ENCODE measurements at places on chromosomes 7 and 10. TPM values are rescaled to one million over a fixed set of nuclear protein-coding genes. Genes with fewer than 3 reads are reported as not detected.

DNA sequence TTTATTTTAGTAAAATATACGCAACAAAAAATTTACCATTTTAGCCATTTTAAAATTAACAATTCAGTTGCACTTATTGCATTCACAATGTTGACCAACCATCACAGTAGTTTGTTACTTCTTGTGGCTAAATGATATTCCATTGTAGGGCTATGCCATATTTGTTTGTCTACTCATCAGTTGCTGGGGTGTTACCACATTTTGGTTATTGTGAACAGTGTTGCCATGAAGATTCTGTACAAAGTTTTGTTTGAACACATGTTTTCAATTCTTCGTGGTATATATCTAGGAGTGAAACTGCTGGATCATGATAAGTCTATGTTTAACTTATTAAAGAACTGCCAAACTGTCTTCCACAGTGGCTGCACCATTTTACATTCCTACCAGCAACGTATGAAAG lies 46.3 kb upstream of the ZNF365 start:
- no peak for DNase-seq

GRCh38 chr10:24603333-24603732 lies 120.4 kb downstream of the ARHGAP21 start:
- no peak for DNase-seq

Gene NFE2L3
- 10.3 TPM for total RNA-seq

Gene CHAT
- not detected for total RNA-seq
